NCI-H2029 treated with DMSO at 0.1 percent for 48 hours (cell line): ENCODE measurements at places on chromosomes 7 and 10.

- DNase-seq: no peak
Measured at GRCh38 chr10:101938305-101939007, 94.9 kb upstream of the KCNIP2 start.

DNA sequence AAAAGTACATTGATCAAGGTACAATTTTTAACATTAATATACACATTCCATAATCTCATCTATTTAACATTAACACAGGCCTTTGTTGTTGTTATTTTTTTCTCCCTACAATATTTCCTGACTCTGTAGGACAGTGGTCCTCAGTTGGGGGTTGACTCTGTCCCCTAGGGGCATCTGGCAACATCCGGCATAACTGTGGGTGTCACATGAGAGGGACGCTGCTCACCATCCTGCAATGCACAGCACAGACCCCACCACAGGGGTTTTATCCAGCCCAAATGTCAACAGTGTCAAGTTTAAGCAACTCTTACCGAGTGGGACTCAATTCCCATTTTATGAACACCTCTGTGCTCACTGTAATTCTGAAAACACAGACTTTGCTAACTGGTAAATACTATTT lies 8.8 kb downstream of the IDI1 start:
- no peak for DNase-seq

GRCh38 chr10:48289501-48290238 lies 15.2 kb upstream of the FRMPD2 start:
- DNase-seq: no peak

DNA sequence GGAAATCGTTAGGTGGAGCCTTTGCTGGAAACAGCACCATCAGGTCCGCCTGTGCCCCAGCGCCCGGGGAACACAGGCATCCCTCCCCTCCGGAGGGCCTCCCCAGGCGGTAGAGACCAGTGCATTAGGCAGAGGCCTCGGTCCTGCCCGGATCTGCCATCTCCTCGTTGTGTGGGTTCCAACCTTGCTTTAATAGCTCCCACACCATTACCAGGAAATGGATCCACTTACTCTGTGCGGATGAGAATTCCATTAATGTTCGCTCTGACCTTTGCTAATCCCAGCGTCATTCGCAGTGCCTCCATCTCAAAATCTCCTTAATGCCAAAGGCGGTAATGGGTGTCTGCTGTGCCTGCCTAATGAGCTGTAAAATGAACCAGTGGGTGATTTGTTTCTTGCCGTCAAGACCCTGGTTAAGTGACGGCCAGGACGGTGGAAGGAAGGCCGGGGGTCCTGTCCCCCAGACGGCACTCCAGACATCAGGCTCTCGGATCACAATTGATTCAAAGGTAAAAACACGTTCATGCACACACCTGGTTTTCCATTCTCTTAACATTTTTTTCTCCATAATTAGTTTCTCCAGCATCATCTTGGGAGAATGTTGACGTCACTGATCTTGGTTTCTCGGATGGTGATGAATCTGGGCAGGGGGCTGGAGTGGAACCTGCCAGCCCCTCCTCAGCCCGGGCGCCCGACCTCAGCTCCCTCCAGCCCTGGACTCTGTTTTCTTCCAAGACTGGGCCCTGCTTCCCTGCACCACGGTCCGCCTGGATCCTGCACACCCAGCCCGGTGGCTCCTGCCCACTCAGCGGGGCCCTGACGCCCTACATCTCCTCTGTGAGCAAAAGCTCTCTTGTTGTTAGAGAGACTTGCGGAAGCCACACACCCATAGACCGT lies 22.8 kb upstream of the FAM20C start:
- DNase-seq: no peak

- no peak for DNase-seq
Measured at GRCh38 chr10:94677691-94678090, 5.8 kb upstream of the CYP2C18 start.

GRCh38 chr7:157037028-157037427 lies 26.6 kb upstream of the MNX1 start:
- no peak for DNase-seq

GRCh38 chr7:44531421-44532380 lies 9.4 kb downstream of the NPC1L1 start:
- DNase-seq: no peak

DNA sequence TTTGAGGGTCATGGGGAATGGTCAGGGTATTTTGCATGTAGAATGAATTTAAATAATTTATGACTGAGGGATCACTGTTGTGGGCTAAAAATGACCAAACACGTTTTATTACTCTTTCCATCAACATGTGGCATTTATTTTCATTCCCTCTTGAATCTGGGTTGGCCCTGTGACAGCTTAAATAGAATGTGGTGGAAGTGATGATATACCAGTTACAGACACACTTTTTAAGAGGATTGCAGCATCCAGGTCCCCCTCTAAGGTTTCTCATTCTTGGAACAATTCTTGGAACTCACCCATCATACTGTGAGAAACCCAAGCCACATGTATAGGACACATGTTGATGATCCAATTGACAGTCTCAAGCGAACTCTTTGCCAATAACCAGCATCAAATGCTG lies 272.4 kb downstream of the ETV1 start:
- DNase-seq: no peak

- DNase-seq: no peak
Measured at GRCh38 chr10:118101501-118101900, 54.8 kb upstream of the RAB11FIP2 start.

DNA sequence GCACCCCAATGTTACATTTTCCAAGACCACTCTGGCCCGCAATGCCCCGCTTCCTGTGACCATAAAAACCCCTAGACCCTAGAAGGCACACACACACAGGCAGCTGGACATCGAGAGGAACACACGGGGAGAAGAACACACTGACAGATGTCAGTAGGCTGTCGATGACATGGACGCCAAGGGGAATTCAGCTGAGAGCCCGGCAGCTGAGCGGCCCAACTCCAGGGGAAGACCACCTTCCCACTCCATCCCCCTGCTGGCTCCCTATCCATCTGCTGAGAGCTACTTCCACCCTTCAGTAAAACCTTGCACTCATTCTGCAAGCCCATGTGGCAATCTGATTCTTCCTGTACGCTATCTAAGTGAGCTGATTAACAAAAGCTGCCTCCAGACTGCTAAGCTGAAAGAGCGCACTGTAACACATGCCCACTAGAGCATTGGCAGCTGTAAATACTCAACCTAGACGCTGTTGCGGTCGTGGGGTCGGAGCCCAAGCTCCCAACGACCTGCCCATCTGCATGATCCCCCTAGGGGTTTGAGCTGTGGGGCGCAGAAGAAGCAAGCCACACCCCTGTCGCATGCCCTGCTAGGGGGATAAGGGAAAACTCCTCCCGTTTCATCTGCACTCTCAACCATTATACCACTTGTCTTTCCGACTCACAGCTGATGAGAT lies 843.6 kb upstream of the POT1 start:
- no peak for DNase-seq

- no peak for DNase-seq
Measured at GRCh38 chr7:90312745-90313144, 8.4 kb downstream of the FAM237B start.

- DNase-seq: no peak
Measured at GRCh38 chr10:118374404-118374803, 32.3 kb upstream of the FAM204A start.

DNA sequence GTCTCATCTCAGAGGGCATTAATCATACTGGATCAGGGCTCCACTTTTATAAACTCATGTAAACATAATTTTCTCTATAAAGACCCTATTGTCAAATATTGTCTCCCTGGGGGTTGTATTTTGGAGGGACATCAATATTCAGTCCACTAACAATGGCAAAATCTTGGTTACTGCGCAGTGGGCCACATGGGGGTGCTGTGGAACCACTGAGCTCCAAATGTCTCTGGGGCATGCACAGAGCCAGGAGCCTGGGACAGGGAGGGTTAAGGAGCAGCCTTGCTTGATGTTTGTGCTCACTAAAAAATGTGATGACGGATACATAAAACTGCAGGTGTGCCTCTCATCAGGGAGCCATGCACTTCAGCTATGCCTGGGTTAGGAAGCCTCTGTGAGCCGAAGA lies 62.1 kb upstream of the PRSS58 start:
- DNase-seq: no peak

DNA sequence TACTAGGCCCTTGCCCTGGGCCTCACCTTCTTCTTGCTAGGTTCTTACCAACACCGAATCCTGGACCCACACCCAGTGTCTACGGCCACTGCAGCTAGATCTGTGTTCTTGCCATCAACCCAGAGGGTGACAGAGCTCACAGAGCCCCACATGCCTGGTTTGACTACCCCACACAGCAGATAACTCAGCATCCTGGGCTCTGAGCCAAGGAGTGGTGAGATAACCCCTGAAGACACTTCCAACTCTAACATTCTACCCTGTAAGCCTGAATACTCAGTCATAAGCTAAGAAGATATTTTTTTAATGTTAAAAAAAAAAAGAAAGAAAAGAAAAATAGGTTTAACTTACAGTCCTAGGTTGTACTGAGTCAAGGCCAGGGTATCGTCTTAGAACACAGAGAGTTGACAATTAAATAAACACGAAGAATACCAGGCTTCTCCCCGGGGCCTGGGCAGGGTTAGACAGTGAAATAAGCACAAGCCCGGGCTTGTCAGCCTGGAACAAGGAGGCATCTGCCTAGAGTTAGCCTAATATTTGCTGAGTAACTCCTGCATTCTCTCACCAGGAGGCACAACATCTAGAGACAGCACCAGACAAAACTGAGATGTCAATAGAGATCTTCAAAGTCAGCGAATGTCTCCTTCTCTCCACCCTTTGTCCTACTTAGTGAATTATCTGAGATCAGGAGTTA lies 556.5 kb upstream of the LRRN3 start:
- DNase-seq: no peak

- no peak for DNase-seq
Measured at GRCh38 chr10:17240096-17240495, 12.1 kb downstream of the VIM start.

GRCh38 chr7:108078211-108078673 lies 51.9 kb downstream of the LAMB4 start:
- DNase-seq: no peak

DNA sequence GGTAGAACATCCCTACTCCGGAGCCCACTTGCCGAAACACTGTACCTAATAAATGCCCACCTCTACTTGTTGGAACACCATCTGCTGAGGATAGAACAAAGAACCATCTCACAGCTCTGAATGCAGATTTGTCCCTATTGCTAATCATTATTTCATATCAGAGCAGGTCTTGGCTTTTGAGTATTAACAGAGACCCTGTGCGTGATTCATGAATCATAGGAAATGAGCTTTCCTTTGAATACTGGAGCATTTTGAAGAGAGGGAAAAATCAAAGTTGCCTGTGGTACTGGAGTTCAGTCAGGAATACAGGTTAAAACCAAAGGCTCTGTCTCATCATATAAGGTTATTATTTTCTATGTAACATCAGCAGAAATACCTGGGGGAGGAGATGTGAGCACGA lies 1132.3 kb downstream of the XPNPEP1 start:
- no peak for DNase-seq

DNA sequence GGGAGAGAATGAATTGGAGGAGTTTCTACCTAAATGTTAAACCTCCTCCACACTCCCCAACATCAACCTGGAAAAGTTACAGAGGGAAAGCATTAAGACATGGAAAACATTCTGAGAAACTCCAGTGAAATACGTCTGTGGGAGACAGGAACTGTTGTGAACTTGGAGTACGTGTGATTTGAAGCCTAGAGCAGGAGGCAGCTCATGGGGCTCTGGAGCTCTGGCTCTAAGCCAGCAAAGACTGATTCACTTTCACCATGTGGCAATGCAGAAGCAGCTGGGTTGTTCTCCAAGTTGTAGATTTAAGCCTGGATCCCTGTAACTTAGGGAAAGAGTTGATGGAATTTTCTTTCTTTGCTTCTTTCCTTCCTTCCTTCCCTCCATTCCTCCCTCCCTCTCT lies 503.2 kb downstream of the NRG3 start:
- DNase-seq: no peak

GRCh38 chr10:70673929-70674559 lies 1.7 kb downstream of the ADAMTS14 start:
- no peak for DNase-seq

- no peak for DNase-seq
Measured at GRCh38 chr7:55107946-55108345, 89.1 kb downstream of the EGFR start.

DNA sequence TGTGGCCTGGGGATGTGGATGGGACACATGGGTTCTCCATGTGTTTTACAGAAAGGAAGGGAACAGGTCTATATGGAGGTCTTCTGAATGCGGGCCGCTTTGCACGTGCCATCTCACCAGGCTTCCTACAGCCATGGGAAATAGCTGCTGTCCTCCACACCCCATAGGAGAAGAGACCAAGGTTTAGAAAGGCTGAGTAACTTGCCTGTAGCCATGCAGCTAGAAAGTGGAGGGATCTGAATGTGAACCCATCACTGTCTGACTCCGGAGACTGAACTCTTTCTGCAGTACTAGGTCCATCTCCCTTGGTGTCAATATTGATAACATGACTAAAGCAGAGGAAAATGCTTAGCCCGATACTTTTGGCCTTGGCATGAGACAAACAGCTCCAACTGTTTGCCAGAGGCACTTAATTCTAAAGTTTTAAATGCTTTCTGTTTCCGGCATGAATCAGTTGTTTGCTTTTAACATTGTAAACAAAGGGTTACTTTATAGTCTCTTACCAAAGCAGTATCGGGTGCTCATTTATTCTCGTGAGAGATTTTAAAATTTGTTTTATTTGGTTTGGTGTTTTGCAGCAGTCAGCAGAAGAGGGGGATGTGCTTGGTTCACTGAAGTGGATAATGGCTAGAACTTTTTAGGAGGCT lies 64.8 kb upstream of the LOXL4 start:
- DNase-seq: no peak

GRCh38 chr7:50450590-50451032 lies 461 bp upstream of the FIGNL1 start:
- DNase-seq: no peak

- no peak for DNase-seq
Measured at GRCh38 chr7:43491984-43492383, 90.9 kb upstream of the STK17A start.

DNA sequence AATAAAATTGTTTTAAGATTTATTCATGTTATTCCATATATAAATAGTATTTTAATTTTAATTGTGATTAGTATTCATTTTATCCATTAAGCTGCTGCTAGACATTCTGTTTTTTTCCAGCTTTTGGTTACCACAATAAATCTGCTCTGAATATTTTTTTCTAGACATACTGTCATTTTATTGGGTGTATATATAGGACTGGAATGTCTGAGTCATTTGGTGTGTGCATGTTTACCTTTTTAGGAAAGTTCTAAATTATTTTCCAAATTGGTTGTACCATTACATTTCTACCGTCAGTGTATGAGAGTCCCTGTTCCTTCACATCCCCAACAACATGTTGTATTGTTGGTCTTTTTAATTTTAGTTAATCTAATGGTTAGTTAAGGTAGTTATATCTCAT lies 1138.1 kb downstream of the REEP3 start:
- DNase-seq: no peak

GRCh38 chr7:143889068-143889467 lies 12.9 kb downstream of the TCAF1 start:
- DNase-seq: no peak

DNA sequence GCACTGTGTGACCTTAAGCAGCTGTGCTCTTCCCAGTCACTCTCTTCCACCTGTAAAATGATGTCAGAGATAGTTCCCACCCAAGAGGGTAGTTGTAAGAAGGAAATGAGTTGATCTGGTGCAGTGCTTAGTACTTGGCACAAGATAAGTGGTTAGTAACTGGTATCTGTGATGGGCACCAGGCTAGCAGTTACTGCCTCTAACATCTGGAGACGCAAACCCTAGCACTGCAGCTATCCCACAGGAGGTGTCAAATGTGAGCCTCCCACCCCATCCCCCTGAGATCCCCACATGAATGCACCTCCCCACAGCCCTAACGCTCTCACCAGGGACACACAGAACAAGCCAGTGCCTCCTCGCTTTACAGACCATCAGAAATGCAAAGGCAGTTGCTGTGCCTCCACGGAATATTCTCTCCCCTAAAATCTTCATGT lies 72.0 kb downstream of the KCNMA1 start:
- no peak for DNase-seq

GRCh38 chr7:70615066-70615606 lies 516.8 kb upstream of the GALNT17 start:
- DNase-seq: no peak
